ENCODE measurements at places on chromosomes 5 and 9.
A peak's percentile ranks its signal among the peaks of the same experiment; 100 is the strongest.

GRCh38 chr5:73311291-73312110, 137.1 kb downstream of the FOXD1 start:
- DNase-seq: peak; percentile 47

DNA sequence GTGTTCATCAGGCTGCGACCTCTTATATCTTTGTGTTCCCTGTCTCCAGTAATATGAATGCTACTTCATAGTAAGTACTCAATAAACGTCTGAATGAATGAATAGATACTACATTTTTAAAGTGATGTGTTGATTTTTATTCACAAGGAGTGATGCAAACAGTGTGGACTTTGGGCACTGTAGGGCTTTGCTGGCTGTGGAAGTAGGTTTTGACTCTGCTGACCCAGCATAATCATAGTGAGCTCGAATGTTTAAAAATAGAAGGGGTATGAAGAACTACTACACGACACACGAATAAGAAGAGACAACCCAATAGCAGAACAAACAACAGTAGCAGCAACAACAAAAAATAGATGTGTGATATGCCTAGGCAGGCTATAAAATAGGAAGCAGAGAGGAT, 147.4 kb downstream of the SH3GL2 start:
- DNase-seq: no peak

- no peak for DNase-seq
These were observed 438.6 kb upstream of the MPDZ start for GRCh38 chr9:13718086-13718485.

GRCh38 chr5:53333160-53333559, 147.3 kb upstream of the FST start:
- no peak for DNase-seq

DNA sequence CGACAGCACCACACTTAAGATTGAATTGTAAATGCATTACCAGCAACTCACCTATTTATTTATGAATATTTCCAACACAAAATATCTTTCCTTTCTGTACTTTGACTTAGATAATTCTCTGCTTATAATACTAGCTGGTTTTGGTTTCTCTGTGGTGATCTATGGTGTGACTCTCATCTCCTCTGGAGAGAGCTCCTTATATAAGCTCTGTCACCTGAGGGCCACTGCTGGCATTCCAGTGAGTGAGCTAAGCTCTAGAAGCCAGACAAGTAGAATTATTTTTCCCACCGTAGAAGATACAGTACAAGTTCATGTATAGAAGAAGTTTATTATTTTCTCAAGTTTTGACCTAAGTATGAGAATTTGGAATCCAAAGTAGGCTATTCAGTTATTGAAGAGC, 111.5 kb downstream of the CDC42SE2 start:
- DNase-seq: no peak

DNA sequence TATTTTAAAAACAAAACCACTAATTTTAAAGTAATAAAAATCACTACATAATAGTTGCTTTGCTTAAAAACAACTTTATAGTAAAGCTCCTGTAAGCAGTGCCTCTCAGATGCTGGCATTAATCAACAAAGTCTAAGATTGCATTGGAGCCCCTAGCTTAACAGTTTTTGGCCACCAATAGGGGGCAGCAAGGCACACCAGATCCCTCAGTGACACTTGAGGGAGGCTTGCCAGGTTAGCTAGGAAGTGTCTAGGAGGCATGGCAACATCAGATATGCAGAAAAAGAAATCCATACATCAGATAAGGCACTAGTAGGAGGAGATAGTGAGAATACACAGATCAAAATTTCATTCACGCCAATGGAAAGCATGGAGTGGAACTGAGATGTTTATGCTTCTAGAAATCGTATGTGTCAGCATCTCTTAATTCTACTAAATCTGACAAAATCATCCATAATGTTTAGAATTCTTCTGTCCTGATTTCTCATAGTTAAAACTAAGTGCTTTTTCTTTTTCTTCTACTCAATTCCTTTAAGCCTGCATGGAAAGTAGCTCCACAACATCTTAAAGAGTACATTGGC, 73.6 kb upstream of the PAM start:
- DNase-seq: no peak

GRCh38 chr5:157548513-157549282, 26.9 kb downstream of the ADAM19 start:
- no peak for DNase-seq

DNA sequence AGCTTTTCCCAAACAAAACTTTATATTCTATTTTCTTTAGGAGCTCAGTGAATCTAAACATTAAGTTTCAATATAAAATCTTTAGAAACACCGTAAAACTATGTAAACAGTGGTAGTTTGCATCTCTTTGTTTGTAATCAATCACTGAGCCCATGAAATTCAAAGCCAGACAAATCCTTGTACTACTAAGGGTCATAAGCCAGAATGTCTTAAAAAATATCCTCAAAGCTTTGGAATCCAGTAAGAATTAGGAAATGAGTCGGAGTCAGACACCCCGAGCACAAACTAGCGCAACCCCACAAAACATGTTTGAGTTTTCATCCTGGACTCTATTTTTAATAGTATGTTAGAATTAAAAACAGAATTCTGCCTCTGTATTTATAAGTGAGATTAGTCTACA, 153.8 kb downstream of the HSPA4 start:
- DNase-seq: no peak
